Gastrocnemius medialis (tissue), 4 donors: ENCODE measurements at places on chromosomes 3 and 15. TPM values are rescaled to one million over a fixed set of nuclear protein-coding genes. Genes with fewer than 3 reads are reported as not detected.

GRCh38 chr3:189773056-189773455 is 141.9 kb downstream of the TP63 start:
- H3K36me3 ChIP-seq: no peaks in the 10 kb centered on the region
- H3K27ac ChIP-seq: no peak overlapping the region
- H3K4me1 ChIP-seq: peaks cover 13% of the 10 kb centered on the region
- DNase-seq: no peak
- H3K4me3 ChIP-seq: no peak overlapping the region
- no peaks in the 10 kb centered on the region for H3K27me3 ChIP-seq

DNA sequence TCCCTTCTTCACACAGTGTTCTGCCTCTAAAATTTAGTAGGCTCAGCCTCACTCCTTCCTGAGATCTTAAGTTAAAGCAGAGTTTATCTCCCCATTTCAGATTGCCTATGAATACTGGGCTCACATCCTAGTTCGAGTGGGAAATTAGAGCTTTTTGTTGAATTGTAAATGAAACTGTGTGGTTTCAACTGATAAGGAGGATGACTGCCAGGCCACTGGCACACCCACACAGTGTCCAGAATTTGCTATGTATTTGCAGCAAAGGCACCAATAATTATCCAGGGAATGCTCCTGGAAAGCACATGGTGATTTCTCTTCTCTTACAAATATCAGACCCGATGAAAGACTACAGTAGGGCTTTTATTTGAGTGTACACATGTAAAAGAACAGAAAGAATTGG is 308.1 kb upstream of the COL8A1 start:
- H3K27ac ChIP-seq: no peak overlapping the region
- no peak for DNase-seq
- no peaks in the 10 kb centered on the region for H3K4me1 ChIP-seq
- no peaks in the 10 kb centered on the region for H3K27me3 ChIP-seq
- no peak overlapping the region for H3K4me3 ChIP-seq

GRCh38 chr15:92271179-92271578 is 122.5 kb upstream of the ST8SIA2 start:
- no peak for DNase-seq
- no peak overlapping the region for H3K4me3 ChIP-seq
- no peaks in the 10 kb centered on the region for H3K36me3 ChIP-seq
- H3K4me1 ChIP-seq: no peaks in the 10 kb centered on the region
- peaks cover 3% of the 10 kb centered on the region for H3K27me3 ChIP-seq

GRCh38 chr3:22308871-22309270 is 557.9 kb upstream of the ZNF385D start:
- H3K4me1 ChIP-seq: no peaks in the 10 kb centered on the region
- no peak overlapping the region for H3K27ac ChIP-seq
- no peak for DNase-seq
- no peaks in the 10 kb centered on the region for H3K27me3 ChIP-seq

- H3K4me3 ChIP-seq: no peak overlapping the region
- H3K27ac ChIP-seq: no peak overlapping the region
- no peaks in the 10 kb centered on the region for H3K36me3 ChIP-seq
- H3K27me3 ChIP-seq: no peaks in the 10 kb centered on the region
Measured at GRCh38 chr15:92322566-92323355, 70.9 kb upstream of the ST8SIA2 start.

- no peak overlapping the region for H3K4me3 ChIP-seq
- peaks cover 19% of the 10 kb centered on the region for H3K4me1 ChIP-seq
- H3K27me3 ChIP-seq: no peaks in the 10 kb centered on the region
- H3K36me3 ChIP-seq: no peaks in the 10 kb centered on the region
- H3K27ac ChIP-seq: no peak overlapping the region
Measured at GRCh38 chr3:66261355-66261754, 40.6 kb downstream of the SLC25A26 start.

DNA sequence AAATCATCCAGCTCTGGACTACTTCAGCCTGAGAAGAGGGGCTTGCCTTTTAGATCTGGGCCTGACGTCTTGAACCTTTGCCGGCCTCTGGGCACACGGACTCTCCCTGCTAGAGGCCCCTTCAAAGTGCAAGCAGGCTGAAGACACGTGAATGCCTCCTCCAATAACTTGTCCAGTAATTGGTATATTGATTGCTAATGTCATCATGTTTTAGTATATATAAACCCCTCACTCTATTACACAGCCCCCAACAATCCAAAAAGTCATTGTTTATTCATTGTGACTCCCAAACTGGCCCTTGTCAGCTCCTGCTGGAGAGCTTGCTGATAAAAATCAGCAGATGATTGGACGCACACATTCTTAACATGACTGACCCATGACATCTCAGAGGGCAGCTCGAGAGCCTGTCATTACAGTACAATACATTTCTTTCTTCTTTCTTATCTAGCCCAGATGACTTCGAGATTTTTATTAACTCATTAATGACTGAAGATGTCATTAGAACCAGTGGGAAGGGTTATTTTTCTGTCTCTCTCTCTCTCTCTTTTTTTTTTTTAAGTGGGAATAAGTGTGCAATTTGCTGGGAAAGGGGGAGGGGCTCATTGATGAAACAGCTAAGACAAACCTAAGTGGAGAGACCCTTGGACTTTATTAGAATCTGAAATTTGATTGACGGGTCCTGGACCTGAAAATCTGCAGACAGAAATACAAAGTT is 65.5 kb upstream of the NR2F2 start:
- peaks cover 13% of the 10 kb centered on the region for H3K4me1 ChIP-seq
- no peak overlapping the region for H3K27ac ChIP-seq
- no peaks in the 10 kb centered on the region for H3K36me3 ChIP-seq

- H3K27me3 ChIP-seq: no peaks in the 10 kb centered on the region
- peaks cover 5% of the 10 kb centered on the region for H3K36me3 ChIP-seq
- peak within 1 kb of the TSS; percentile 68 for H3K4me3 ChIP-seq
- peak; percentile 33 for DNase-seq
Measured at GRCh38 chr3:169769287-169770181, at the start of gene ACTRT3. ACTRT3 (minus strand) TSS chr3:169769561; CDS start chr3:169769520, 41 bp downstream.

DNA sequence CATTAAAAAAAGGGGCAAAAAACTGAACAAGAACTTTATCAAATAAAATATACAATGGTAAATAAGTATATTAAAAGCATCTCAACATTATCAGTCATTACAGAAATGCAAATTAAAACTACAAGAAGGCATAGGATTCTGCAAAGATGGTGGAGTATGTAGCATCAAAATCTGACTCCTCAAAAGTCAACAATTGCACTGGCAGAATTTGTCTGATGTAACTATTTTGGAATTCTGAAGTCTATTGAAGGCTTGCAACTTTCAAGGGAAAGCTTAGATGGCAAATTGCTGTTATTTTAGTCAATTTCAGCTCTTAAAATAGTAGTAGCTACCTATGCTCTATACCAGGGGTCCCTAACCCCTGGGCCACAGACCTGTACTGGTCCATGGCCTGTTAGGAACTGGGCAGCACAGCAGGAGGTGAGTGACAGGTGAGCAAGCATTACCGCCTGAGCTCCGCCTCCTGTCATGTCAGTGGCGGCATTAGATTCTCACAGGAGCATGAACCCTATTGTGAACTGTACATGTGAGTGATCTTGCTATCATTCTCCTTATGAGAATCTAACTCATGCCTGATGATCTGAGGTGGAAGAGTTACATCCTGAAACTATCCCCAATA is 107.6 kb downstream of the TGFBR2 start:
- H3K4me3 ChIP-seq: no peak overlapping the region
- no peaks in the 10 kb centered on the region for H3K36me3 ChIP-seq
- no peaks in the 10 kb centered on the region for H3K27me3 ChIP-seq
- no peak overlapping the region for H3K27ac ChIP-seq
- no peak for DNase-seq

DNA sequence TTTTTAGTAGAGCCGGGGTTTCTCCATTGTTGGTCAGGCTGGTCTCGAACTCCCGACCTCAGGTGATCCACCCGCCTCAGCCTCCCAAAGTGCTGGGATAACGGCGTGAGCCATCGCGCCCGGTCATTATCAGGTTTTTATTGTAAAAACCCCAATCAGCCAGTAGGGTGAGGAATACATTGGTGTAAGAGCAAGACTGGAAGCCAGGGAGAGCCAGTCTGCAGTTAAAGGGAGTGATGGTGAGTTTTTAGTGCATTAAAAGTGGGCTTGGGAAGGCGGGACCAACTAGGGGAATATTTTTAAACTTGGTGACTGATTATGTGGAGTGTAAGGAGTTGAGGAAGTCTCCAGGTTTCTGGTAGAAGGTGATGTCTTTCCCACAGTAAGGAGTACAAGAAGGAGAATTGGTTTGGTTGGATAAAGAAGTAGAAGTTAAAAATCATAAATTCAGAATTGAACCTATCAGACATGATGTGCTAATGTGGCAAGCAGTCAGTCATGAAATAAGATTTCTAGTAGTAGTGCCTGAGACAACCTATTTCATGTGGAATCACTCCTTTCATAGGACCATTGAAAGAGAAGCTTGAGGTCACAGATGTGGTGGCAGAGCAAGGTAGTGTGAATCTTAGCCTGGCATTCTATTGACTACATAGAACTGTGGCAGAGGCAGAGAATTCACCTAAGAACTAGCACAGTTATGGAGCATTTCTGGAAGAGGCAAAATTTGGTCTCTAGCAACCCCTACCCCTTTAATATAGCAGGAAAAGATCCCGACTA is 2.4 kb upstream of the DCBLD2 start:
- no peak for DNase-seq
- no peaks in the 10 kb centered on the region for H3K27me3 ChIP-seq
- H3K27ac ChIP-seq: no peak overlapping the region
- H3K4me3 ChIP-seq: no peak overlapping the region
- peaks cover 15% of the 10 kb centered on the region for H3K4me1 ChIP-seq

DNA sequence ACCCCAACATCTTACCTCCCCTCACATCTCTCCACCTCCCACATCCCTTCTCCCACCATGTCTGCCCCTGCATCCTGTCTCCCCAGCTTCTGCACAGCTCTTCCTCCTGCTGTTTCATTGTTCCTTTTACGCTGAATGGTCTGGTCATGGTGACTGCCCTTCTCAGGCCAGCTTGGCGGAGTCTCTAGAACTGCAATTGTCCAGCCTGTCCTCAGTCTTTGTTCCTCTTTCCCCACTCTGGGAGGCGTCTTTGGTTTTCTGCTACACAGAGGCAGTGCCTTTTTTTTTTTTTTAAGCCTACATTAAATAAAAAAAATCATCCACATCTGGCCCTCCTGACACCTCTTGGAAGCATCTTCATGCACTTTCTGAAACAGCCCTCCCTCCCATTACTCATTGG is 49.1 kb upstream of the SEC22A start:
- H3K27me3 ChIP-seq: no peaks in the 10 kb centered on the region
- no peak overlapping the region for H3K27ac ChIP-seq
- no peaks in the 10 kb centered on the region for H3K36me3 ChIP-seq
- DNase-seq: no peak
- H3K4me1 ChIP-seq: no peaks in the 10 kb centered on the region

DNA sequence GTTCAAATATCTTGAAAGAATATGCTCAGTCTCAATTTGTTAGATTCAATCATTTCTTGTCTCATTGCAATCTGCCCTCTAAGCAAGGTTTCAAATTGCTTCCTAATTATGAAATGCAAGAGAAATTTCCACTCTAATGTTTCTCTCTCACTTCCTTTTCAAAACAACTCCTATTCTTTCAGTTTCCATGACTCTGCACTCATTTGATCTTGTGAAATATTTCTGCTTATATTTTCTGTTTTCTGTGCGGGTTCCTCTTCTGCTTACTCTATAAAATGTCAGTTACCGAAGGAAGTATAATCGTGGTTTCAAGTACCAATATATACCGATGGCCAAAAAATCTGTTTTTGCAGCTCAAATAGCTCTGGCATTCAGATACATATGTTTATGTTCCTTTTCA is 521.9 kb upstream of the NAALADL2 start:
- no peak overlapping the region for H3K27ac ChIP-seq
- H3K4me1 ChIP-seq: no peaks in the 10 kb centered on the region
- no peak overlapping the region for H3K4me3 ChIP-seq
- no peaks in the 10 kb centered on the region for H3K27me3 ChIP-seq
- no peaks in the 10 kb centered on the region for H3K36me3 ChIP-seq

DNA sequence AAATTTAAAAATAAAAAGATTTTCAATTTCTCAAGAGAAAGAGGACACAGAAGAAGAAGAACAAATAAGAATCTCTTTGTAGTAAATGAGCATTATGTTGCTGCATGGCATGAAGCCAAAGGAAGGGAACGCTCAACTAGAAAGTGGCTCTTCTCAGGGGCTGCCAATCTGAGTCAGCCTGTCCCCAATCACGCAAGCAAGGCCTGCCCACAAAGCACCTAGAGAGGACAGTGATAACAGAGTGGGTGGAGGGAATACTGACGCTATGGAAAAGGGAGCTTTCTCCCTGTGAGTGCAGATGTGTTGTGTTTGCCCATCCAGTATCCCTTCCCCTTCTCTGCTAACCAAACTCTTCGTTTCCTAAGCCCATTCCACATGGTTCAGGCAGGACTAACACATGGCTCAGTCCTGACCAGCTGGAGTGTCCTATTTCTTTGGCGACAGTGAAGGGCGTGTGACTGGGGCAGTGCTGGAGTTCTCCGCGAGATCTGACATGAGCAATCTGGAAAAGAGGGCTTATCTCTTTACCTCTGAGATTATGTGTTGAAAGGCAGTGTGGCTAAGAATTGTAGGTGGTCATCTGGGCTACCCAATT is 14.2 kb downstream of the FBN1 start:
- H3K36me3 ChIP-seq: no peaks in the 10 kb centered on the region
- H3K4me3 ChIP-seq: no peak overlapping the region
- peaks cover 4% of the 10 kb centered on the region for H3K4me1 ChIP-seq
- no peaks in the 10 kb centered on the region for H3K27me3 ChIP-seq
- DNase-seq: no peak

DNA sequence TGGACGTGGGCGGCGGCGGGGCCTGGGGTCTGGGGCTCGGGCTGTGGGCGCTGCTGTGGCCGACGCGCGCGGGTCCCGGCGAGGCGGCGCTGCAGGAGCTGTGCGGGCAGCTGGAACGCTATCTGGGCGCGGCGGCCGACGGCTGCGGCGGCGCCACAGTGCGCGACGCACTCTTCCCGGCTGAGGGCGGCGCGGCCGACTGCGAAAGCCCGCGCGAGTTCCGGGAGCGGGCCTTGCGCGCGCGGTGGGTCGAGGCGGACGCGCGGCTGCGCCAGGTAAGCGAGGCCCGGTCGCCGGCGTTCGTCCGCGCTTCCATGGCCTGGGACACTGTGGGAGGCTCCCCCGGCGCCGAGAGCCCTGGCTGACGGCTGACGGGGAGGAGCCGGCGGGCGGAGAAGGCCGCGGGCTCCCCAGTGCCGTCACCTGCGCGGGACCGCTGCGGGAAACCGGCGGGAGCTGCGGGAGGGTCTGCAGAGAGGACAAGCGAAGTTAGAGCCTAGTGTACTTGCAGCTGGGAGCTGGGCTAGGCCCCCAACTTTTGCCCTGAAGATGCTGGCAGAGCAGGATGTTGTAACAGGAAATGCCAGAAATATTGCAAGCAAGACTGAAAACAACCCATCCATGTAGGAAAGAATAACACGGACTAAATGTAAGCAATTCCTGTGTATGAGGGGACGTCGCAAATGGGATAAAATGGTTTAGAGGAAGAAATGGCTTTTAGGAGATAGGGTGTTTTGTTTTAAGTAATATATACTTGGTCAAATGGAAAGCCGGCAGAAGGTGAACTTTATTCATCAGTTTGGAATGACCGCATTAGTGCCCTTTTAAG is 847 bp downstream of the WHAMM start:
- DNase-seq: no peak
- H3K27ac ChIP-seq: peak overlapping the region; percentile 92
- peaks cover 21% of the 10 kb centered on the region for H3K36me3 ChIP-seq
- H3K4me3 ChIP-seq: peak overlapping the region; percentile 86

The MB21D2 gene
- 3.2 TPM for total RNA-seq

The TMIE gene
- total RNA-seq: 0.20 TPM

The ROPN1 gene
- total RNA-seq: not detected

The KBTBD13 gene
- total RNA-seq: 1.4 TPM

The ATP8B4 gene
- total RNA-seq: 3.0 TPM

The ALDH1L1 gene
- total RNA-seq: 108 TPM
